ENCODE measurements at places on chromosomes 2 and 18.

DNA sequence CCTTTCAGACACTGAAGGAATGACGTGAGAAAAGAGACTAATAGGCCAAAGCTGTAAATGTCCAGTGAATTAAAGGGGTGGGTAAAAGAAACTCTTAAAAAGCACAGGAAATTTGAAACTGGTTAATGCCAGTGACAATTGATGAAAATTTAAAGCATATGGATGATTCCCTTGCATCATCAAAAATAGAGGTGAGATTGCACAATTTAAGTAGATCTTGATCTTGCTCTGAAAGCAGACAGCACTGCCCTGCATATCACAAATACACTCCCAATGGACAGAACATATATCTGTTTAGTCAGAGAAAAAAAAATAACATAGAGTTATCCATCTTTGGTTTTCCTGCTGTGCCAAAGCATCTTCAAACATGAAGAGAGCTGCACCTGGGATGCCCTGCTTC is 86.7 kb upstream of the UBE2E3 start:
- no peak for DNase-seq

GRCh38 chr2:54577035-54577434 is 120.9 kb downstream of the SPTBN1 start:
- DNase-seq = no peak

DNA sequence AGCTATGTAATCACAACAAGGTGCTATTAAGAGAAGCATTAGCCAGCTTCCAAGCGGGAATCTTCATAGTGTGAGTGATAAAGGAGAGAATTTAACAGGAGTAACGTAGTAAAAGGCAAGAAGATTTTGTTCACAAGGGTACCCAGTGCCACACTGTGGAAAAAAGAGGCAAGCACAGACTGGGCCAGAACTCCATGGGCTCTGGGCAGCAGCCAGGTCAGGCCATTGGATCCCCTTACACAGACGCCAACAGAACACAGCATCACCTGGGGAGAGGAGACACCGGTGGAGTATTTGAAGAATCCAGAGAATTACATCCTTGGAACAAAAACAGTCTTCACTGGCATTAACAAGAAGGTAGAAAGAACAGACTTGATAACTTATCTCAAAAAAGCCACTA is 21.2 kb downstream of the AMER3 start:
- no peak for DNase-seq

DNA sequence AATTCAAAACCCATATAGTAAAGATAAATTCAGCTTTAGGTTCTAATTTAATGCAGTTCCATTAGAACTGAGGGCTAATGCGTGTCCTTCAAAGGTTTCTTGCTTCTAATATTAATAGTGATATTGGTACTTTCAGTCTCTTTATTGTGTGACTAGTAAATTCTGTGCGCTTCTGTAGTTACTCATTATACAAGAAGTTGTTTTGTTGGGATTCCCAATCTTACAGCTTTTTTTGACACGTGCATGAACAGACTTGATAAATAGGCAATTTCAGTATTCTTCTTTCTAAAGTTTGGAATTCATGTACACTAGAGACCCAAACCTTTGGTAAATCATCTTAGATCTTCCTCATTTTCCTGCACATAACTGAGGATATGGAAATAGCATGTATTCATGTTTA is 71.8 kb downstream of the HAUS1 start:
- no peak for DNase-seq

- no peak for DNase-seq
Measured at GRCh38 chr18:79896738-79897137, 54.7 kb downstream of the SLC66A2 start.
